Fibroblast of skin of abdomen (primary cell): ENCODE measurements at places on chromosomes 2 and 18.

GRCh38 chr2:201847481-201847880 lies 41.1 kb downstream of the CDK15 start:
- DNase-seq = peak; percentile 53

GRCh38 chr2:152594792-152595191 lies 122.5 kb downstream of the PRPF40A start:
- DNase-seq = no peak

DNA sequence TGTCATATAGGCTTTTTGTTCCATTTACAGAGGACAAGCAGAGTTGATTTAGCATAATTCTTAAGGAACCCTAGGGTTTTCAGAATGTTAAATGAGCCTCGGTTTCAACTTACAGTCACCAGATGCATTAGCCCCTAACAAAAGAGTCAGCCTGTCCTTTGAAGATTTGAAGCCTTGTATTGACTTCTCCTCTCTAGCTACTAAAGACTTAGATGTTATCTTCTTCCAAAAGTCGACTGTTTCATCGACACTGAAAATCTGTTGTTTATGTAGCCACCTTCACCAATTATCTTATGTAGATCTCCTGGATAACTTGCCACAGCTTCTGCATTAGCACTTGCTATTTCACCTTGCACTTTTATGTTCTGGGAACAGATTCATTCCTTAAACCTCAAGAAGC lies 31.6 kb upstream of the SOX11 start:
- no peak for DNase-seq

GRCh38 chr2:36455788-36456187 lies 100.2 kb downstream of the CRIM1 start:
- peak; percentile 73 for DNase-seq

GRCh38 chr2:38509314-38509946 lies 93.3 kb downstream of the HNRNPLL start:
- peak; percentile 88 for DNase-seq

- no peak for DNase-seq
Measured at GRCh38 chr2:33458248-33458819, 18.1 kb upstream of the RASGRP3 start.

DNA sequence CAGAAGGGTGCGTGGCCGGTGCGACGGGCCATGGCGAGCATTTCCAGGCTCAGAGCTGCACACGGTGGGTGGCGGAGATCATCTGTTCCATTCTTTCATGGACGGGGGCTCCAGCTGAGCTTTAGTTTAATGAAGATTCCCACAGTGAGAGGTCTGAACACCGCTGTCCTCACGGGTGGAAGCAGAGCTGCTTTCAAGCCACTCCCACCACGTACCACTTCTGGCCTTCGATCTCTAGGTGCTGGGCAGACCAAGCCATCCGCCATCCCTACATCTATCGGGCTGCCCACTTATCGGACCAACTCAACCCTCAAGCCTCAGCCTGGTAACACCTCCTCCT lies 18.5 kb downstream of the GPR35 start:
- DNase-seq = no peak

GRCh38 chr2:153431114-153431513 lies 47.4 kb downstream of the RPRM start:
- no peak for DNase-seq

- DNase-seq = no peak
Measured at GRCh38 chr2:191314697-191315364, 69.6 kb downstream of the MYO1B start.

- peak; percentile 33 for DNase-seq
Measured at GRCh38 chr2:72137498-72138010, 10.1 kb downstream of the CYP26B1 start.

DNA sequence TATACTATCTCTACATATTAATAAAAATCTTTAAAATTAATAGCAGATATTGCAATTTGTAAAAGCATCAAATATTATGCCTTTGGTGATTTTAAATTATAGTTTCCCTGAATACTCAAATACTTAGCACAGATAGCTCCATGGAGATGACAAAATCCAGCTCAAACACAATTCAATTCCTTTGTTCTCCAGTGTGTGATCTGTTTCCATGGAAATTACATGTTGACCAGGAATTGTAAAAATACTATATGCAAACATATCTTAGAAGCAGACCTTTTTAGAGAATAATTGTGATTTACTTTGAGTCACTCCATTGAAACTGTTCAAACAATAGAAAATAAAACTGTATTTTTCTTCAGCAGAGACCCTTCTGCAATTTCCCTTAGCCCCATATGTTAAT lies 68.3 kb downstream of the FAM161A start:
- no peak for DNase-seq

DNA sequence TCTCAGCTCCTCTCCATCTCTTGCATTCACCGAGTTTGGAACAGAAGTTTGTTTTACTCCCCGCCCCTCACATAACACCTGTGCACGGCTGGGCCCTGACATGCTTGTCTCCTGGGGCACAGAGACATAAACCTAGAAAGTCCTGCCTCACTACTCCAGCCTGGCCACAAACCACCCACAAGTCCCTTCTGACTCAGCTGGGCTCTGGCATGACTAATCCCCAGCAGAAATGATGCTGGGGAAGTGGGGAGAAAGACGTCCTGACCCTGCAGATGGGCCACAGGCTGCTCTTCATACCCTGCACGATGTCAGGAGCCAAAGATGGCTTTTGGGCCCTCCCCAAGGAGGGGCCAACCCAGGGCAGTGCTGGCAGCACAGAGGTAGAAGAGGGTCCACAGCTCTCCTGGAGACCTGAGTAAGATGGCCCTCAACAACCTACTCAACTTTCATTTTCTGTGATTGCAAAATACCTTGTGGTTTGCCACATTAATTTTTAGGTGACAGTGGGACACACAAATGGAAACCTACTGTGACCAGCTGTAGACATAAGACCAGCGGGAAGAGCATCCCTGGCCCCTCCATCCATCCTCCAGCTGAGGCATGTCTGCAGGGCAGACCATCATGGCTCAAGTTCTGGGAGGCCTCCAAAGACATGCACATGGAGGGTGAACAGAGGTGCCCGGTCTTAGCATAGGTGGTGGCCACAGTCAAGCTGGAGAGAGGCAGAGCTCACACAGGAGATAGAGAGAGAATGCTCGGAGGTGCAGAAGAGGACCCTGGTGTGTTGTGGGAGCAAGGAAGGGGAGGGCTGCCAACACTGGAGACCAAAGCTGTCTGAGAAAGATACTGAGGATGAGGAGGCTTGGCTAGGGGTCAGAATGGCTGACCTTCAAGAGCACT lies 40.0 kb downstream of the DNMT3A start:
- peak; percentile 79 for DNase-seq

DNA sequence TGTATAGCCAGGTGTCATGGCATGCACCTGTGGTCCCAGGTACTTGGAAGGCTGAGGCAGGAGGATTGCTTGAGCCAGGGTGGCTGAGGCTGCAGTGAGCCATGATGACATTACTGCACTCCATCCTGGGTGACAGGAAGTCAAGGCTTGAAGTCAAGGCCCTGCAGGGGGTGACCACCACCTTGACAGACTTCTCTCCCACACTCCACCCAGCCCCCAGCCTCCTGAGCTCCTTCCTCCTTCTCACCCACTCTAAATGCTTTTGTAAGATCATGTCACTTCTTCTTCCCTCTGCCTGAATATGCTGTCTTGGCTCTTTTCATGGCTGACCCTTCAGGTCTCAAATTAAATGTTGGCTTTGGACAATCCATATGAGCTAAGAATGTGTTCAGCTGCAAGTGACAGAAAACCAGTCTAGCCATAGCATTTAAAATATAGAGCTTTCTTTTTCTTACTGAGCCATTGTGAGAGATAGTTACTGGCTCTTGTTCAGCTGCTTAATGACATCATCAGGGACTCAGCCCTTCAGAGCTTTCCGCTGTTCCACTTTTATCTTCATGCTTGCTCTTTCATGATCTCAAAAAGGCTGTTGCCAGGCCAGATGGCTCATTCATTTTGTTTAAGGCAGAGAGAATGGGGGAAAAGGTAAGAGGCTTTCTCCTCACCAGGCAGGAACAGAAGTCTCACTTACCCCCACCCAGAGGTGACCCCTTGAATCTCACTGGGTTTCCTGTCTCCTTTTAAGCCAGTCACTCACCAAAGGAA lies 36.7 kb upstream of the TTC39C start:
- DNase-seq = no peak

GRCh38 chr2:118761771-118762170 lies 85.7 kb downstream of the EN1 start:
- DNase-seq = no peak

GRCh38 chr2:217225596-217225995 lies 365.7 kb upstream of the TNP1 start:
- DNase-seq = no peak

DNA sequence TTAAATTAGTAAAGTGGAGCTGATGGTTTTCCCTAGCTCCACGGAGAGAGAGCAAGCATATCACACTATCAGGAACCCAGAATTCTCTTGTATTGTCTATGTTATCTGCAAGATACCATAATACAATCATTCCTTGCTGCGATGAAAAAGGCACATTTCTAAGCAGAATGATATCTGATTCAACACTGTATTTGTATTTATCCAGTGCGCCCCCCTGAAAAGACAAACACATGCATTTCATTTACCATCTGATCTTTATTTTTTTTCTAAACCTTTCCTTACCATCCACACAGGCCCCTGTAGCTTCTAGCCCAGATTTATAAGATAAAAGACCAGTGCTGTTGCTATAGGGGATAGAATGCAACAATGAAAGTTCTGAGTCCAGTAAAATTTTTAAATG lies 420.6 kb downstream of the TDRD15 start:
- DNase-seq = no peak

- no peak for DNase-seq
Measured at GRCh38 chr18:66638856-66639629, 35.2 kb upstream of the CDH19 start.

DNA sequence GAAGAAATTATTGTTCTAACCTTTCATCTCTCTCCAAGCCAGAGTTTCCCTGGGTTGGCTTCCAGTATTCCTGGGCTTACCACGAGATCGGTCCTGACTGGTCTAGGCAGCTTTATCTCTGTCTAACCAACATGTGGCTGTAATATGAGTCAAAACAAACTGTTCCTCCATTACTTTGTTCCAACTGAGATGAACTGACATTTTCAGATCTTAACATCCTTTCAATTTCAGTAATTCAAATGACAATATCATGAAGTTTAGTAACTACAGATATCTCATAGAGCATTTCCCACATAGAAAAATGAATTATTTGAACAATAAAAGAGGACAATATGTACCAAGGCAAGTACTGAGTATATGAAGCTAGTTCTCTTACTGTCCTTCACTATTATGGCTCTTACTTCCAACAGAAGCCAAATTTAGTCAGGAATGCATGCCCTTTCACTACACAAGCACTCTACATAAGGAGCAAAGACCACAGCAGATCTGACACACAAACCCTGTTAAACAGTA lies 15.5 kb downstream of the SLC25A12 start:
- peak; percentile 51 for DNase-seq

DNA sequence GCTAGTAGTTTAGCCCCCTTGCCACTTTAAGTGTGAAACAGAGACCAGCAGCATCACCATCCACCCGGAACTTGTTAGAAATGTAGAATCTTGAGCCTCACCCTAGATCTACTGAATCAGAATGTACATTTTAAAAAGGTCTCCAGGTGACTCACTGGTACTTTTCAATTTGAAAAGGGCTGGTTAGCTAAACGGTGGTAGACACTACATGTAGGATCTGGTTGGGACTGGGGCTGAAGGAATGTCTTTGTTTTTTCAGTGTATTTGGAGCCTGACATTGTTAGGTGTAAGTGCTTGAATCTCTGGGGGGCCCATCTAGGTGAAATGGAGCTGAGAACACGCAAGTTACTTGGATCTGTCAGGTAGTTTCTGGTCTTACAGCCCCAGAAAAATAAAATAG lies 44.0 kb upstream of the XPO1 start:
- DNase-seq = no peak

GRCh38 chr2:101125808-101126207 lies 25.4 kb downstream of the TBC1D8 start:
- DNase-seq = no peak

GRCh38 chr2:48419884-48420511 lies 110.0 kb upstream of the STON1 start:
- DNase-seq = no peak

GRCh38 chr18:13610555-13611141 lies 115.7 kb downstream of the FAM210A start:
- DNase-seq = no peak

GRCh38 chr2:159179696-159180095 lies 106.8 kb downstream of the WDSUB1 start:
- DNase-seq = no peak

GRCh38 chr2:182435754-182436153 lies 8.9 kb upstream of the PDE1A start:
- DNase-seq = peak; percentile 16

GRCh38 chr2:207561386-207562080 lies 31.8 kb downstream of the CREB1 start:
- peak; percentile 51 for DNase-seq

GRCh38 chr18:48066225-48066652 lies 135.8 kb upstream of the SMAD2 start:
- no peak for DNase-seq

GRCh38 chr2:237259201-237259600 lies 154.8 kb downstream of the COL6A3 start:
- DNase-seq = peak; percentile 69

GRCh38 chr2:237742614-237743013 lies 56.0 kb upstream of the RBM44 start:
- no peak for DNase-seq

DNA sequence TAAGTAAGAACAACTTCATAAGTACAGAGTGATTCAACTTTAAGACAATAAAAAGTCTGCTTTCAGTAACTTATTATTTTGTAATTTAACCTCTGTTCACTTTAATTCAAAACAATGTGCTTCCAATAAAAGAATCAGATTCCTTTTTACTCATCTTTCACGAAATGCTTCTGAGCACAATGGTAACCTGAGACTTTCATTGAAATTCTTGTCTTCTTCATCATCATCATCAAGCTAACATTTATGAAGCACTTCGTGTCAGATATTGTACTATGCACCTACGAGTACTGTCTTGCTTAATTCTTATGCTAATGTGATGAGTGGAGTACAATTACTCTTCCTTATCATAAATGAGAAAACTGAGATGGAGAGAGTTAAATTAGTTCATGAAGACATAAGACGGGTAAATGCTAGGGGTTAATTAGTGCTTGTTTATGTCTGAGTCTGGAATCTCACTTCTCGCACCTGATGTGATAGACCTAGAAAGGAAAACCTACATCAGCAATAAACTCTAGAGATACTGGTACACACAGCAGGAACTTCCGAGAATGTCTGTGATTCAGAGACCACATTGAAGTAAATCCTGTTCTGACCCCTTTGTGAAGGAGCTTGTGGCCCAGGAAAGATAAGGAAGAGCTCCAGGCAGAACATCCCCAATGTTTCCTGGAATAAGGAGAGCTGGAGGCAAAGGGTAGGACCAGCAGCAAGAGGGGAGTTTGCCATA lies 227.6 kb upstream of the ETAA1 start:
- peak; percentile 70 for DNase-seq

GRCh38 chr2:3254442-3254941 lies 123.1 kb downstream of the EIPR1 start:
- DNase-seq = no peak
